ENCODE measurements at places on chromosomes 7 and 10.
A peak's percentile ranks its signal among the peaks of the same experiment; 100 is the strongest.

GRCh38 chr10:71006506-71006905, 118.1 kb upstream of the PCBD1 start:
- DNase-seq = no peak

- peak; percentile 49 for DNase-seq
Observed at GRCh38 chr7:99579956-99580777, 17.9 kb upstream of the TMEM225B start.

DNA sequence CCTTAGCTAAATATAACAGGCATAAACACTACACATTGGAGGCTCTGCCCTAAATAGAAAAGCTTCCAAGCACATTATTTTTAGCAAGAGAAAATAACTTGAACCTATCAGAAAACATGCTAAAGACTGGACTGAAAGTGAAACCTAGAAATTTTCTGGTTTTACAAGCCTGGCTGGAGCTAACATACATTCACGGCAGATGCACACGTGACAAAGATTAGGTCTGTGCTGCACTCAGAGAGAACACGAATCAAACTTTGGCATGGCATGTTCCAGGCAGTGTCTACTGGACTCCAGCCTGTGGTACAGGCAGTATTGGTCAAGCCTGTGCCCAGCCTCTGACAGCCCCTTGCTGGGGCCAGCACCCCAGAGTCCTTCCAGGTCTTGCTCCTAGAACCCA, 94.1 kb upstream of the PCBD1 start:
- no peak for DNase-seq

DNA sequence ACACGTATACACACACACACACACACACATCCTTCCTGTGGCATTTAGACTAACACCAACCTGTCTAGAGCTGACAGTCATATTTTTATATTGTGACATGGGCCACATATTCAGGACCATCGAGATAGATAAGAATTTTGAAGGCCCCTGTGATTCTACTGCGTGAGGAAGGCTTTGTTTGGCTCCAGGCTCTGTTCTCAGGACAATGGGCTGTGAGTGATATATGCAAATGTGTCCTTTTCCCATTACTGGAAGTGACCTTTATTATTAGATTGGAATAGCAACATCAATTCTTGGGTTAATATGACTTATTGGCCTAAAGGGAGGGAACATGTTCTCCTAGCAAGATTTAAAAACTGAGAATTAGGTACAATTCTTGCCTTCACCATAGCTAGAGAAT, 156.1 kb downstream of the SPAG6 start:
- DNase-seq = no peak

GRCh38 chr7:86913709-86914108, 145.7 kb downstream of the ELAPOR2 start:
- peak; percentile 82 for DNase-seq

DNA sequence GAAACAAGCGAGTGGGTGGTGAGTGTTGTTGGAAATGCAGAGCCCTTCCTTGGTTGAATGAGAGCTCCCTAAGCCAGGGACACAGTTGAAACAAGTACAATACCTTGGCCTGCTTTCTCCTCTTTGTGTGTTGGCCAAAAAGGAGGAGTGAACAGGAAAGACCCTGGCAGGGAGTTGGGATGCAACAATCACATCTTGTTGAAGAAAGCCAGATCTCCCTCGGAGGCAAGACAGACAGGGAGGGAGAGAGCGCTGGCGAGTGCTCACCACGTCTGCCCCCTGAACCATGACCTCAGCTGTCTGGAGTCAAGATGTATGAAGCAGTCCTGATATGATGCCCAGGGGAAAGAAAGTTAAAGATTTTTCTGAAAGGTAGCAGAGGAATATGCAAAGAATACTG, 66.8 kb downstream of the ADAM12 start:
- DNase-seq = no peak

- peak; percentile 2 for DNase-seq
Observed at GRCh38 chr10:127715782-127716378, 21.1 kb upstream of the FOXI2 start.

GRCh38 chr7:107312418-107312817, 143.6 kb downstream of the HBP1 start:
- peak; percentile 38 for DNase-seq

- DNase-seq = peak; percentile 44
Observed at GRCh38 chr10:93701866-93702209, 554 bp downstream of the FRA10AC1 start.

GRCh38 chr7:63867127-63867526, 131.5 kb upstream of the ZNF722 start:
- no peak for DNase-seq

GRCh38 chr7:2735744-2736143, 47.7 kb downstream of the AMZ1 start:
- no peak for DNase-seq

- no peak for DNase-seq
Observed at GRCh38 chr10:12535656-12536055, 186.3 kb downstream of the CAMK1D start.

GRCh38 chr10:76657337-76658012, 980.1 kb downstream of the KCNMA1 start:
- DNase-seq = no peak

DNA sequence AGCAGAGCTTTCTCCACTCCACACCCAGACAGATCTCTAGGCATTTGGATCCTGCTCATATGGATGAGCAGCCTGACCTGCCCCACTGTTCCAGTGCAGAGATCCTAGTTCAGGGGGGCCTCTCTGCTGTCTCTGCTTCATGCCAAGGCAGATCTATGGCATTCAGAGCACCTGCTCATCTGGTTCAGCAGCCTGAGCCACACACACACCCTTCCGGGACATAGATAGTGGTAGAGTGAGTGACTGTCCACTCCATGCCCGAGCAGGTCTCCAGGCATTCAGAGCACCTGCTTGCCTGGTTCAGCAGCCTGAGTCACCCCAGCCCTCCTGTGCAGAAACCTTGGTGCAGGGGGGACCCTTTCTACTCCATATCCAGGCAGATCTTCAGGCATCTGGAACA, 54.3 kb upstream of the ZNF800 start:
- DNase-seq = no peak

- no peak for DNase-seq
Observed at GRCh38 chr7:2175091-2175490, 57.7 kb downstream of the MAD1L1 start.

- DNase-seq = no peak
Observed at GRCh38 chr7:3007696-3008095, 36.0 kb downstream of the CARD11 start.

- DNase-seq = no peak
Observed at GRCh38 chr7:144527051-144527471, 123.6 kb upstream of the NOBOX start.

- peak; percentile 93 for DNase-seq
Observed at GRCh38 chr10:24383681-24384106, 174.8 kb downstream of the KIAA1217 start.

DNA sequence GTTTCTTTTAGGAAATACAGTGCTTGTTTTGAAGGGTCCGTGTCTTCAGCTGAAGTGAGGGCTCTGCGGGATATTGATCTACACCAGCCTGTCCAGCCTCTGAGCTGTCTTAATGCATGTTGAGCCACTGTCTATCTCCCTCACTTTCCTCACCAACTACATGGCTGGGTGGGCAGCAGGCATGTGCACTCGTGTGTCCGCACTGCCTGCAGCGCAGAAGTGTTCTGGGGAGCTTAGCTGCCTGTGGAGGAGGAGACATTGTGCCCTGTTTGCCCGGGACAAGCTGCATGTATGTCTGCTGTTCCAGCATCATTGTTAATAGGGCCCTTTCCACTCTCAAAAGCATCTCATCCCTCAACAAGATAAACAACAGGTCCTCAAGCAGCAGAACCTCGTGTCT, 133.1 kb upstream of the EEPD1 start:
- no peak for DNase-seq

DNA sequence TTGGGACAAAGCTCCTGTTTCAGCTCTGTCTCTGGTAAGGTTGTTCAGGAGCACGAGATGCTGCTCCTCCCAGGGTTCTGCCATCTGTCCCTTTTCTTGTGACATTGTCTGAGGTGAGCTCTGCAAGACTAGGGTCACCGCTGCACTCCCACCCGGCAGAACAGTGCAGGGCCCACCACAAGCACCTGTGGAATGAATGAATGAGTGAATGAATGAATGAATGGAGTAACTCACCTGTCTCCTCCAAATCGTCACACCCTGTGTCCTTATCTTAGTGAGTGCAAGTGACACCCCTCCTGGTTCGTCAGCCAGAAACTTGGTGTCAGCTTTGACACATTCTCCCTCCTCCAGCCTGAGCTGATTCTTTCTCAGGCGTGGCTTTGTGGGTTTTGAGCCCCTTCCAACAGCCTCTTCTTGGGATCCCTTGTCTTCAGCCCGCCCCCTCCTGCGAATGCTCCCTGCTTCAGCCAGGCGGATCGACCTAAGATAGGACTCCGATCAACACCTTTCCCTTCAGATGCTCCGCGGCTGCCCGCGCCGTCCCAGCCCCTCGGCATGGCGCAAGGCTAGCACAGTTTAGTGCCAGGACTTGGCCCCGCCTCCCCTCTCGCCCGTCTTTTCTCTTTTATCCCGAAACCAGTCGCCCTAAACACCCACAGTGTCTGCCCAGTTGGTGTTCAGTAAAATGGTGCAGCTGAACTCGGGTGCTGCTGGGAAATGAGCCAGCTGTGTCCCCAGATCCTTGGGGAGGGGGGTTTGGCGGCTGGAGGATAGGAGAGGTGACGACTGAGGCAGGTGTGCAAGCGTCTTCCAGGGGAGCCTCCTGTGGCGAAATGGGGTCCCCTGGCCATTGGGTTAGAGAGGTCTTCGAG, 89.3 kb downstream of the BEND7 start:
- DNase-seq = no peak

DNA sequence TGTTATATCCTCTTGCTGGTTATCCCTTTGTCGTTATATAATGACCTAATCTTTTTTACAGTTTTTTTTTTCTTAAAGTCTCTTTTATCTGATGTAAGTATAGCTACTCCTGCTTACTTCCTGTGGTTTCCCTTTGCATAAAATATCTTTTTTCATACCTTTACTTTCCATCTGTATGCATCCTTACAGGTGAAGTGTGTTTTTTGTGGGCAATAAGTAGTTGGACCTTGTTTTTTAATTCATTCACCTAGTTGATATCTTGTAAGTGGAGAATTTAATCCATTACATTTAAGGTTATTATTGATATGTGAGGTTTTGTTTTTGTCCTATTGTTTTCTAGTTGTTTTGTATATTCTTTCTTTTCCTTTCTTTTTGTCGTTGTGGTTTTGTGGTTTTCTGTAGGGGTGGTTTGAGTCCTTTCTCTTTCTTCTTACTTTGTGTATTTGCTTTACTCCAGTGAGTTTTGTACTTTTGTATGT, 168.6 kb downstream of the MLLT10 start:
- DNase-seq = no peak

DNA sequence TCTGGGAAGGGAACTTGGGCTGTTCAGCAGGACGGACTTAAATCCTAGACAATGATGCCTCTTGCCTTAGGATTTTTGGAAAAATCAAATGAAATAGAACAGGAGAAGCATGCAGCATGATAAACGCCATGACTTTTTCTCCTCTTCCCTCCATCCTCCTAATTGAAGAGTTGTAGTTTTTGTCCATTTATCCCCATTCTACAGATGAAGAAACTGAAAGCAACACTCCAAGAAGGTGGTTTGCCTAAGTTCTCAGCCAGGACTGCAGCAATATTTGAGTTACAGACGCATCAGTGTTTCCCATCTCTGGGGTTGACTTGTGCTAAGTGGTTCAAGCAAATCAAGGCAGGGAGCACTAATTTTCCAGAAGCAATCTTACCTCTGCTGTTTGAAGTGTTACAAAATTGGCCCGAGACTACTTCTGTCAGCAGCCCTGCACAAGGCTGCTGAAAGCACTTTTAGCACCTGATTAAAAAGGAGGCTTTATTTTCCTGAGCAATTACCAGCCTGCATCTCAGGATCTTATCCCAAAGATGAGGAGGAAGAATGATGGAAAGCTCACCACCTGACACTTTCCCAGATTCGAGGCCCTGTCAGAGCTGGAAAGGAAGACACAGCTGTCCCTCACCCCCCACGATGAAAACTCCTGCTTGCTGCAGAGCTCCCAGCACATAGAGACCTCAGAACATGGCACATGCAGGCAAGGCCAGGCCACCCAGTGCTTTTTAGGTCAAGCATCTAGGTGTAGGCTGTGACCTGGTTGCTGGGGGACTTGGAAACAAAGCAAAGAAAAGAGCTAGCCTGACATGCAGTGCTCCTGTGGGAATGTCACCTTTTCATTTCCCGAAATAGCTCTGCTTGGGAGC, 19.7 kb upstream of the C10orf71 start:
- DNase-seq = no peak

DNA sequence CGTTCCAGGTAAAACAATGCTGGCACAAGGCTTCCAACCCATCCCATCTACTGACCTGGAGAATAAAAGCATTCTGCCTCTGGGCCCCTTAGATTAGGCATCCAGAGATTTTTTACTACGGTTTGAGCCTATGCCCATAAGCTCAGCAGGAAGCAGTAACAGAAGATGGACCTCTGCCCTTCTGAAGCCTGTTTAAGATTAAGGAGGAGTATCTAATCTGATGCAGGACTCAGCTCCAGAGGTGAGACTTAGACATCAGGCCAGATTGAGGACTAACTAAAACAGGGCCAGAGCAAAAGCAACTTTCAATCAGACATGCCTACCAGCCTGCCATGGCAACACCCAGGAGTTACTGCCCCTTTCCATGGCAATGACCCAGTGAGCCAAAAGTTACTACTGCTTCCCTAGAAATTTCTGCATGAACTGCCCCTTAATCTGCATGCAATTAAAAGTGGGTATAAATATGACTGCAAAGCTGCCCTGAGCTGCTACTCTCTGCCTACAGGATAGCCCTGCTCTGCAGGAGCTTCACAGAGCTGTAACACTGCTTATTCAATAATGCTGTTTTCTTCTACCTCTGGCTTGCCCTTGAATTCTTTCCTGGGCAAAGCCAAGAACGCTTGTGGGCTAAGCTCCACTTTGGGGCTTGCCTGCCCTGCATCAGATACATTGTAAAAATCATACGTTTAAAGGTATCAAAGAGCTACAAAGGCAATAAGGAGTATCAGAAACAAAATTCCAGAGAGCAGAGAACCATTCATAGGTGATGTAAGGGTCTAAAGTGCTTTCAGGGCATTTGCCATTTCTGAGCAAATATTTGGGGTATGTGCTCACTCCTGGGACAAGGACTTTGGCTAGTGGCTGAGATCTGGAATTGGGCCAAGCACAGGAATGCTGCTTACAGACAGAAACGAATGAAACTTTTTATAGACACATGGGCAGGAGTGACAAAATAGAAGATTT, 25.0 kb upstream of the CNNM1 start:
- DNase-seq = peak; percentile 59

- peak; percentile 36 for DNase-seq
Observed at GRCh38 chr10:69650589-69651261, 20.7 kb downstream of the FAM241B start.

DNA sequence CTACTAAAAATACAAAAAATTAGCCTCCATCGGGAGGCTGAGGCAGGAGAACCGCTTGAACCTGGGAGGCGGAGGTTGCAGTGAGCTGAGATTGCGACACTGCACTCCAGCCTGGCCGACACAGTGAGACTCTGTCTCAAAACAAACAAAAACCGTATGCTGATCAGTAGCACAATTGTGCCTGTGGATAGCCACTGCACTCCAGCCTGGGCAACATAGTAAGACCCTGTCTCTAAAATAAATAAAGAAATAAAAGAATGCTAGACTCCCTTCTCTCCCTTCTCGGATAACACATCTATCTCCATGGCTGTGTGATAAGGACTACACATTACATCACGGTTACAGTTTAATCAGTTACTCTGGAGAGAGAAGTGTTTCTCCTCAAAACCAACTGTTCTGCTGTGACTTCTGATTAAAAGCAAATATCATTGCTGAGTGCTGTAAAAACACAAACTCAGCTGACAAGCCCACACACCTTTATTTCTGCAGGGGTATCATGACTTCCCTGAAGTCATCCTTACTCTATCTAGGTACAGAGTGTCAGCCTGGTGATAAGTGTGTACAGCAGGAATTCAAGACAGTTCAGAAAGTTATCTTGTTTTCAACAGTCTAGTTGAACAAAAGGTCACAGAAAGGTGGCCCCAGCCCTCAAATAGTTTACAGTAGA, 5.3 kb upstream of the ARHGAP19 start:
- no peak for DNase-seq

All from fibroblast of skin of back (primary cell).